ENCODE measurements at places on chromosomes 7 and 10.

GRCh38 chr10:121572859-121573537 is 25.2 kb downstream of the FGFR2 start:
- no peak for DNase-seq

DNA sequence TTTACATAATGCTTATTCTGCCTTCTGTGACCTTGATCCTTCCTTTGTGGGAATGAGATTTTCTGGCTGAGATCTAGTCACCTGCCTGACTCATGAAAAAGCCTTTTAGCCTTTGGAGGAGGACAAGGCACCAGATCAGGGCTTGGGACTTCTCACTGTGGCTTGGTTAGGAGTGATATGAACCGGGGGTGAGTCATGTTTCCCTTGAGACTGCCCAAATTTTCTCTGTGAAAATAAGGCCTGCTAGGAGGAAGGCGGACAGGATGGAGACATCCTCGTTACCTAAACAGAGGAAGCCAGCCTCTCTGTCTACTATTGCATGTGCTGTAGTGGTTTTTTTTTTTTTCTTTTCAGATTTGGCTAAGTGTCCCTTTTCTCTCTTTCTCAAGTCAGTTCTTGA is 57.8 kb downstream of the EVX1 start:
- no peak for DNase-seq

DNA sequence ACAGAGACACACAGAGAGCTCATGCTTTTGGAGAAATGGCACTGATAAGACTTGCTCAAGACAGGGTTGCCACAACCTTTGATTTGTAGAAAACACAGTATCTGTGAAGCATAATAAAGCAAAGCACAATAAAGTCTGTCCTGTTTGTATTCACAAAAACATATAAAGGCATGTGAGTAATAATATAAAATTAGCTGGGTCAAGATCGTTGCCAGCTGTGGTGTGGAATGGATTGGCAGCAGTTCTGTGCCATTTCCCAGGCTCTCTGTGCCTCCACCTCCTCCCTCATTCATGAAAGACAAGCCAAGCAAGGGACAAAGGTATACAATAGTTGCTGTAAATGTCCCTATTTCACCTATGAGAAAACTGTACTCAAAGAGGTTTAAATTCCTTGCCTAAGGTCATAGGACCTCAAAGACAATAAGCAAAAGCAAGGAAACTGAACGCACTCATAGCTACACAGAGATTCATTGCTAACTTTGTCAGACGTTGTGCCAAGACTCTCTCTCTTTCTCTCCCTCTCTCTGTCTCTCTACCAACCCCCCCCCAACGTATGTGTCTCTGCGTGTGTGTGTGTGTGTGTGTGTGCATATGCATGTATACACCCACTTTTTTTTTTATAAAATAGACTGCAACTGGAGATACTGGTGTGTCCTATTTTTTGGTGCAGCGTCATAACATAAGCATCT is 31.8 kb downstream of the CHST3 start:
- DNase-seq, result no peak

GRCh38 chr10:68604441-68604840 is 44.3 kb downstream of the TET1 start:
- no peak for DNase-seq

DNA sequence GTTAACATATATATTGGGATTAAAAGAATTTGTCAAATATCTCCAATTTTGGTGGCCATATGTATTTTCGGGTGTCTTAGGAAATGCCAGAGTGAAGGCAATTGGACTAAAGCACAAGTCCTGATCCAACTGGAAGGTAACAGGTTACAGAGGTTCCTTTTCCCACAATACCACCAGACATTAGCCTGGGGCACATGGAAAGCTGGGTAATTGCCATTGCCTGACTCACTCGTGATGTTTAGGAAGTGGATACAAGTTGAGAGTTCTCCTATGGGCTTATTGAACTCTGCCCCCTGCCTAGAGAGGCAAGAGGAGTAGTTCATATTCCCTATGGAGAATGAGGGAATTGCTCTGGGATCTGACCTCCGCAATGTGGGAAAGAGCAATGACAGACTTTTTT is 5.7 kb downstream of the DNAH11 start:
- DNase-seq, result no peak

DNA sequence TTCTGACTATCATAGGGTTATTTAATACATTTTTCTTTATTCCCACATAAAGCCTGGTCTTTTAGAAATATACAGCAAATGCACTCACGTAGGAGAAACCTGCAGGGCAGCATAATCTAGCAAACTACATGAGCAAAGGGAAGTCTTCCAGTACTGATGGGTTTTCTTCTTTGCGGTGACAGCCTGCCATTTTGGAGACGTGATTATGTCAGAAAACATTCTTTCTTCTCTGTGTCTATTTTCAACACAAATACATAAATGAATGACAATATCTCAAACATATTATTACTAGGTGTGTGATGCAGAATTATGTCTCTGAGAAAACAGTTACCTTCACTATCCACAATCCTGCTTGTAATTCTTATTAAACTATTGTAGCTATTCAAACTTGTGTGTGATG is 425.0 kb downstream of the GPAM start:
- no peak for DNase-seq

DNA sequence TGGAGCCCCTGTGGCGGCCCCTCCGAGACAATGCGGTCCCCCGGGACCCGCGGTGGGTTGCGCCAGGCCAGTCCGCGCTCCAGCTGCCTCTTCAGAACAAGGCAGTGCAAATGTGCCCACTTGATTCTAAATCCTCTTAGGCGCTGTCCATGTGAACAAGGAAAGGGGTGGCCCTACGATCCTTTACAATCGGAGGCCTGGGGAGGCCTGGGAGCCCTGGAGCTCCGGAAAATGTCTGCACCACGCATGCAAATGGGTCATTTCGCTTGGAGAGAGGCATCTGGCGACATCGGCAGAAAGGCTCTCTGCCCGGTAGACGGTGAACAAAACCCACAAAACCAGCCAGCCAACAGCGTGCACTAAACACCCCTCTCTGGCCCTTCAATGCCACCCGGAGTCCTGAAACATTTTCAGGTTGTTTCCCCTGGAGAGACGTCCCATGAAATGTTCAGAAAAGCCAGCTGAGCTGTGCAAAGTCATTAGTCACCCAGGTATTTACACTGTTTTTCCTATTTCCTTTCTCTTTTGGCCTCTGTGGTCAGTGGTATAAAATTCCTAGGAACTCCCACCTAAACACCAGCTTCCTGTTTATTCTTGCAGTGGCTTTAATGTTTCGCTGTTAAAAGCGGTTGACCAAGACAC is 102.8 kb upstream of the ZNF438 start:
- peak; percentile 2 for DNase-seq

- DNase-seq, result no peak
Observed at GRCh38 chr10:35808344-35808743, 166.2 kb upstream of the FZD8 start.

GRCh38 chr10:113414543-113414942 is 138.3 kb upstream of the HABP2 start:
- no peak for DNase-seq

GRCh38 chr7:47386273-47386835 is 195.6 kb downstream of the TNS3 start:
- no peak for DNase-seq

DNA sequence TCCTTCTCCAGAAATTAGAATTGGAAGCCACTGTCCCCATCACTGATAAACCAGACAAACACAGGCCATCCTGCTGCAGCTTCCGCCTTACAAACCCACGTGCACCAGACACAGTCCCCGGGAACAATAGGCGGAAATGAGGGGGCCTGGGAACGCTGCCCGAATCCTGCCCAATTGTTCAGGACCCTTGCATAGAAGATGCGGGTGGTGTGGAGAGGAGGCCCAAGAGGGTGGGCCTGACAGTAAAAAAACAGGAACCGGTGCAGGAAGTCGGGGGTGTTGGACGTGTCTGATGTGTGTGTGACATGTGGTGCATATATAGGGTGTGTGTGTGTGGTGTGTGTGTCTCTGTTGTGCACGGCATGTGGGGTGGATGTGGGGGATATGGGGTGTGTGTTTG is 26.5 kb upstream of the CHST15 start:
- DNase-seq, result no peak

DNA sequence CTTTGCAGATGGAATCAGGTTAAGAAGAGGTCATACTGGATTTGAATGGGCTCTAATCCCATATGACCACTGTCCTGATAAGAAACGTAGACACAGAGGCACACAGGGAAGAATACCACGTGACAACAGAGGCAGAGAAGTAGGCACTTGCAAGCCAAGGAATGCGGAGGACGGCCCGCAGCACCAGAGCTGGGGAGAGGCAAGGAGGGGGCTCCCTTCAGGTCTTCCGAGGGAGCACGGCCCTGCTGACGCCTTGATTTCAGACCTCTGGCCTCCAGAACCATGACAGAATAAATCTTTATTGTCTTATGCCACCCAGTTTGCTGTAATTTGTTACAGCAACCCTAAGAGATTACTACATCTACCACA is 44.7 kb upstream of the TMEM213 start:
- no peak for DNase-seq

DNA sequence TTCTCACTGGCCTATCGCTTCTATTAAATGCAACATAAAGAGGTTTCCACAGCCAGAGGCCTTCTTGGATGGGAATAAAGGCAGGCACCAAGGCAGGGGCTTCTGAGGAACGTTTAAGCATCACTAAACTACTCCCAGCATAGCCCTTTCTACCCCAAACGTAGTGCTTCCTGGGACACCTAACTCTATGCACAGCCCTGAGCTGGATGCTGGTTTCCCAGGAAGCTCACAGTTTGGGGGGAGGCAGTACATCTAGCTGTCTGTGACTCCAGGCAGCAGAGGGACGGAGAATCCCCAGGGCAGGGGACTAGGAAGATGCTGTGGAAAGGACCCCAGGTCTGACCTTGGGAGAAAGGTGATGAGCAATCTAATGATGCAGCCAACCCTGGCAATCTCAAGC is 192.8 kb upstream of the ZMIZ1 start:
- DNase-seq, result no peak

- no peak for DNase-seq
Observed at GRCh38 chr7:116426428-116427156, 72.9 kb upstream of the CAV2 start.

DNA sequence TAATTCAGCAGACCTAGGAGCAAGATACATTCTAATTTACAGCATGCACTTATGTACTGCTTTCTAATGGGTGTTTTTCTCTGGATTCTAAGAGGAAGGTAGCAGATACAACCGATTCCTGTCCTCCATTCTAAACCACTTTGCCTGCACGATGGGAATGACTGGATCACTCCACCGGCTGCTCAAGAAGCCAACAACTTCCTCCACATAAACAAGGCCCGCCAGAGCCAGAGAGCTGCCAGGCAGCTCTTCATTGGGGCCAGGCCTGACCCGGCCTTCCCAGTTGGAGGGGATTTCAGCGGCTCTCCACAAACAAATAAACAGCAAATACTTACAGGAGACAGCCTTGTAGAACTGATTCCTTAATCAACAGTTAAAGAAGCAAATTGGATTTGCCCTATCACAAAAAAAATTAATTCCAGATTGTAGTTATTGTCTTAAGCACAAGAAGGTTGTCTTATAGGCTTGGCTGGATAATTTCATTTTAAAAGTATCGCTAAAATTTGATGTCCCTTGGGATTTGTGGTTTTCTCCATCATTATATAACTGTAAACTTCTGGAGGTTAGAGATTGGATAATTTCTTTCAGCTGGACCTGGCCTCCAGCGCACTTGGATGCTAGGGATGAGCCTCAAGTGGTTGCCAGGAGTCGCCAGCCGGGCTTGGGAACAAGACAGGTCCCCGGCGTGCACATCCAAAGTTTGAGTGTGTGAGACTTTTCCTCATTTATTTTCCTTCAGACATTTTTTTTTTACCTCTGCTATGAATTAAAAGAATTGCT is 20.9 kb downstream of the EBF3 start:
- DNase-seq, result no peak

GRCh38 chr10:94016727-94017714 is 23.3 kb downstream of the PLCE1 start:
- DNase-seq, result no peak

- no peak for DNase-seq
Observed at GRCh38 chr10:5945190-5945509, 32.2 kb downstream of the IL15RA start.

DNA sequence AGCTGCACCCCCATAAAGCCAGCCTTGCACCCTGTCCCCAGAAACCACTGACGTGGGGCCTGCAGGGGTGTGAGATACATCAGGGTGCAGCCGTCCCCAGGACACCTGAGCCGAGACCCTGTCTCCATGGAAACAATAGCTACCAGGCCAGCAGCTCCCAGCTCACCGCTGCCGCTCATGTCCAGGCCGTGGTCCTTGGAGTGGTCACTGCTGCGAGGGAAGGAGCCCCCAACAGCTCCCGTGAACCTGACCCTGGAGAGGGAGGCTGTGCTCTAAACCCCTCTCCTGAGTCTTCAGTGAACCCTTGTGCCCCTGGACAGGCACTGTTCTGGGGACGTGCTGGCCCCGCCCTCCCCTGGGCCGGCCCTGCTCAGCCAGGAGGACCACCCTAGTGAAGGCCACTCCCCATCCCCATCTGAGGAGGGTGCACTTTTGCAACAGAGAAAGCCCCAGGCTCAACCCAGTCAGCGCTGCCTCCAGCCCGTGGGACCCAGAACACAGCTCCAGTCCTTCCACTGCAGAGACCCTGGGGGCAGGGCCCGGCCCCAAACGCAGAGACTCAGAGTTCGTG is 19.6 kb upstream of the INPP5A start:
- no peak for DNase-seq

GRCh38 chr10:131651674-131652437 is 249.0 kb upstream of the PPP2R2D start:
- no peak for DNase-seq

DNA sequence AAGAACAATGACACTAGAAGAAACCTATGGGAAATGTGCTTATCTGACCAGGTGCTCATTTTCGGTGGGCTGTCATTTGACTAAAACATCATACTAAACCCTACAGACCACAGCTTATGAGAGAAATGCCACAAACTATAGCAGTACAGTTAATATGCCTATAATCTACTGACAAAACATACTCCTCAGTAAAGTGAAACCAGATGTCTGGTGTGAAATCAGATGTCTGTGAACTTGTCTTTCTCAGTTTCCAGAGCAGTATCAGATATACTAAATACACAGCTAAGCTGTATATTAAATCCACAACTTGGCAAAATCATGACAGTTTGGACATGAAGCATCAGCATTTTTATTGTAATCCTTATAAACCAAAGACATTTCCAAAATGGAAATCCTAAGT is 3.3 kb downstream of the IMMP2L start:
- no peak for DNase-seq

DNA sequence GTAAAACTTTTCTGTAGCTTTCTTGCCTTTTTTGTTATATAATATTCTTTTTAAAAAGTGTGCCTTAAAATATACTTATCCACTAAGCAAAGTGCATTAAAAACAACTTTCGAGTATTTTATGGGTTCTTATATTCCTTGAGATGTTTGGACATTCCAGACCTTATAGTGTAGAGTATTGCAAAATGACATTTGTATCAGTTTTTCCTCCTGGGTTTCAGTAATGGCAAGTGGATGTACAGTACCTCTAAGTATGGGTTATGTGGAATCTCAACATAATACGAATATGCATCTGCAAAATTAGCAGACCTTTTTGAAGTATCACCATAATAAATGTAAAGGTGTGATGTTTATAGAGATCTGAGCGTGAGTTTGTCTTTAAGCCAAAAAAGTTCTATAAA is 2.7 kb downstream of the CDK13 start:
- no peak for DNase-seq
